ENCODE measurements at places on chromosomes 7 and 10. TPM values are rescaled to one million over a fixed set of nuclear protein-coding genes. Genes with fewer than 3 reads are reported as not detected.
A peak's percentile ranks its signal among the peaks of the same experiment; 100 is the strongest.

- no peaks in the 10 kb centered on the region for H3K27me3 ChIP-seq
- no peak for DNase-seq
- H3K27ac ChIP-seq, result no peak overlapping the region
- no peaks in the 10 kb centered on the region for H3K36me3 ChIP-seq
- no peak overlapping the region for H3K4me3 ChIP-seq
These were observed 69.4 kb upstream of the SHH start for GRCh38 chr7:155881471-155882350.

- H3K4me1 ChIP-seq, result peaks cover 4% of the 10 kb centered on the region
- peaks cover 35% of the 10 kb centered on the region for H3K36me3 ChIP-seq
- no peak overlapping the region for H3K4me3 ChIP-seq
- no peak overlapping the region for H3K27ac ChIP-seq
- DNase-seq, result no peak
These were observed 63.4 kb upstream of the PLA2G12B start for GRCh38 chr10:73017955-73018480.

GRCh38 chr10:50604809-50605208 lies 18.9 kb downstream of the SGMS1 start:
- H3K4me3 ChIP-seq, result no peak overlapping the region
- no peak for DNase-seq

GRCh38 chr7:118971706-118972105 lies 747.2 kb downstream of the ANKRD7 start:
- no peaks in the 10 kb centered on the region for H3K27me3 ChIP-seq
- no peak overlapping the region for H3K27ac ChIP-seq
- no peak for DNase-seq
- H3K4me3 ChIP-seq, result no peak overlapping the region
- no peaks in the 10 kb centered on the region for H3K36me3 ChIP-seq

DNA sequence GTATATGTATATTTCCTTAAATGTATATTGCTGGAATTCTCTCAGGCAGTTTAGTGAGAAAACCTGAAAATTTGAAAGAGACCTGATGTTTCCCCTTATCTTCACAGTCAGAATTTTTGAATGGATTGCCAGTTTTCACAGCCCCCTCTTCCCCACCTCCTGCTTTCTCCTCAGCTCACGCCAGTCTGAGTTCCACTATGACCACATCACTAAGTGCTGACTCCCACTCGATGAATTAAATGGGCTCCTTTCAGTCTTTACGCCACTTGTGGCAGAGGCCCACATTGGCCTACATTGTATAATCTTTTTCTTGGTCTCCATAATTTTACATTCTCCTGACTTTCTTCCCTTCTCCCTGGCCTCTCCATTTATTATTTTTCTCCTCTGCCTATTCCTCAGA lies 3.1 kb upstream of the CLEC5A start:
- H3K4me3 ChIP-seq, result no peak overlapping the region
- no peaks in the 10 kb centered on the region for H3K36me3 ChIP-seq
- H3K27me3 ChIP-seq, result no peaks in the 10 kb centered on the region
- H3K4me1 ChIP-seq, result no peaks in the 10 kb centered on the region
- DNase-seq, result no peak
- H3K27ac ChIP-seq, result no peak overlapping the region

DNA sequence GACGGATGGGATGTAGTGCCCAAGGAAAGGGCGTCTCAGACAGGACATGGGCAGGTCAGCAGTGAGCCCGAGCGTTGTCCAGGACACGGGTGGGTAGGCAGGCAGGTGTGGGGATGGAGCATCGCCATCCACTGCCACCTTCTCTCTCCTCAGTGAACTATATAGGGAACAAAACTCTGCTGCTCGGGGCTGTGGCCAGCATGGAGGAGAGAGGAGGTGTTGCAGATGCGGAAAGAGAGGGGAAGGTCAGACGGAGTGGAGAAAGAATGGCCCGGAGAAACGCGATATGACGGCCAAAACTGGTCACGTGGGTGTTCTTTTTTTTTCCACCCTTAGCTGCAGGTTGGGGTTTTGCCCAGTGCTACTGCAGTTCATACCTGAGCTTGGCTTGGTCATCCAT lies 71.2 kb downstream of the GRID1 start:
- no peaks in the 10 kb centered on the region for H3K4me1 ChIP-seq
- peak; percentile 21 for DNase-seq
- no peak overlapping the region for H3K4me3 ChIP-seq
- H3K27ac ChIP-seq, result no peak overlapping the region
- no peaks in the 10 kb centered on the region for H3K36me3 ChIP-seq

GRCh38 chr10:43576580-43576979 lies 2.2 kb upstream of the ZNF239 start:
- no peak overlapping the region for H3K4me3 ChIP-seq
- H3K27ac ChIP-seq, result no peak overlapping the region
- H3K4me1 ChIP-seq, result no peaks in the 10 kb centered on the region
- H3K36me3 ChIP-seq, result no peaks in the 10 kb centered on the region
- no peak for DNase-seq

DNA sequence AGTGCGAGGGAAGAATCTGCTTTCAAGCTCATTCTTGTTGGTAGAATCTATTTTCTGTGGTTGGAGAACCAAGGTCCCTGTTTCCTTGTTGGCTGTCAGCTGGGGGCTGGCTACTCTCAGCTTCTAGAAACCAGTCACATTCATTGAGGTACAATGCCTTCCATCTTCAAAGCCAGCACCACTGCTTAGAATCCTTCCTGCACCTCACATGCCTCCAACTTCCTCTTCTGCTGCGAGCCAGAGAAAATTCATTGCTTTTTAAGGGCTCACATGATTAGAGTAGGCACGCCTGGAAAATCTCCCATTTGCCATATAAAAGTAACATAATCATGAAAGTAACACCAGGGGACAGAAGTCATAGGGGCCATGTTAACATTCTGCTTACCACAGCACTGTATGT lies 28.7 kb downstream of the TES start:
- no peak overlapping the region for H3K27ac ChIP-seq
- H3K4me3 ChIP-seq, result no peak overlapping the region
- H3K4me1 ChIP-seq, result no peaks in the 10 kb centered on the region
- H3K27me3 ChIP-seq, result no peaks in the 10 kb centered on the region
- DNase-seq, result no peak

- H3K4me1 ChIP-seq, result peaks cover 5% of the 10 kb centered on the region
- H3K36me3 ChIP-seq, result no peaks in the 10 kb centered on the region
- no peaks in the 10 kb centered on the region for H3K27me3 ChIP-seq
- H3K27ac ChIP-seq, result peak overlapping the region; percentile 97
These were observed 561 bp downstream of the PLEKHA1 start for GRCh38 chr10:122374859-122375678.

GRCh38 chr7:26617066-26617465 lies 247.3 kb downstream of the SKAP2 start:
- no peak overlapping the region for H3K27ac ChIP-seq
- no peaks in the 10 kb centered on the region for H3K36me3 ChIP-seq
- H3K4me3 ChIP-seq, result no peak overlapping the region
- no peaks in the 10 kb centered on the region for H3K4me1 ChIP-seq
- DNase-seq, result no peak

DNA sequence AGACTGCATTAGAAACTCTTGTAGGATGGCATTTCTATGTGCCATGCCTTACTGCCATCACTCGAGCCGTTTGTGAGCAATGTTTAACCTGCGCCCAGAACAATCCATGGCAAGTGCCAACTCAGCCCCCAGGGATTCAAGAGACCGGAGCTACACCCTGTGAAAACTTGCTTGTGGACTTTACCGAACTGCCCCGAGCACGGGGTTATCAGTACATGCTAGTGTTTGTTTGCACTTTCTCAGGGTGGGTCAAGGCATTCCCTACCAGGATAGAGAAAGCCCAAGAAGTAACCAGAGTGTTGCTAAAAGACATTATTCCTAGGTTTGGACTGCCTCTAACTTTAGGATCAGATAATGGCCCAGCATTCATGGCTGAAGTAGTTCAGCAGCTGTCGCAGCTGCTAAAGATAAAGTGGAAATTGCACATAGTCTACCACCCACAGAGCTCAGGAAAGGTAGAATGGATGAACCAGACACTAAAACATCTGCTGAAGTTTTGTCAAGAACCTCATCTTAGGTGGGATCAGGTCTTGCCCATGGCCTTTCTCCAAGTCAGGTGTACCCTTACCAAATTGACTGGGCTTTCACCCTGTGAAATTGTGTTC lies 8.9 kb upstream of the CYREN start:
- peak; percentile 16 for DNase-seq
- H3K27ac ChIP-seq, result peak overlapping the region; percentile 41
- no peak overlapping the region for H3K4me3 ChIP-seq
- no peaks in the 10 kb centered on the region for H3K4me1 ChIP-seq

DNA sequence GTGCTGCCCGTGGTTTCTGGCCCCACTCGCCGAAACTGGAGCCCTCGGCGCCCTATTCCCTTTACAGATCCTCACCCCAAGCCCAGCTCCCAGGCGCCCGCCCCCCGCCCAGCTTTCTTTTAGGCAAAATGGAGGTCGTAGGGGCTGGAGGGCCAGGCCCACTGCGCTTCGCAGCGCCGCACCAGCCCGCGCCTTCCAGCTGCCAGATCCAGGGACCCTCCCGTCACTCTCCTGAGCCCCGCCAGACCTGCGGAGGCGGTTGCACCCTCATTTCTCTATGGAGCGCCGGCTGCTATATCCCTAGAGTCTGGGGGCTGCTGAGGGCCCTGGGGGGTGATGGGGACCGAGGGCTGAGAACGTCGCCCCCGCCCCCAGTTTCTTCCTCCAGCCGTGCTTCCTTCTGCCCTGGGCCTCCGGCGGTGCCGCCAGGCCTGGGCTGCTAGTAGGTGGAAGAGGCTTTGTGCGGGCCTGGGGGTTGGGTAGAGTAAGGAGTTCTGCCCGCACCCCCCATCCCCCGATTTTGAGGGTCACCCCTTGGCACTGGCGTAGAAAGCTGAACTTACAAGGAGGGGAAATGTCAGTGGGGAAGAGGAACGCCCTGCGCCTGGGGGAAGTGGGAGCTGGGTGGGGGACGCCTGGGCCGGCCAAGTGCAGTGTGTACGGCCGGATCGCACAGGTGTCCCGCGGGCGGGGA lies 1.0 kb downstream of the GNB2 start:
- peak overlapping the region; percentile 61 for H3K4me3 ChIP-seq
- DNase-seq, result peak; percentile 84
- H3K27ac ChIP-seq, result peak overlapping the region; percentile 93
- no peaks in the 10 kb centered on the region for H3K4me1 ChIP-seq
- H3K27me3 ChIP-seq, result no peaks in the 10 kb centered on the region

GRCh38 chr10:121490871-121491519 lies 107.2 kb downstream of the FGFR2 start:
- peaks cover 3% of the 10 kb centered on the region for H3K4me1 ChIP-seq
- peaks cover 3% of the 10 kb centered on the region for H3K36me3 ChIP-seq
- H3K4me3 ChIP-seq, result no peak overlapping the region
- DNase-seq, result no peak

GRCh38 chr10:17001961-17002749 lies 127.5 kb downstream of the CUBN start:
- H3K27ac ChIP-seq, result peak overlapping the region; percentile 66
- no peaks in the 10 kb centered on the region for H3K36me3 ChIP-seq
- H3K27me3 ChIP-seq, result no peaks in the 10 kb centered on the region
- no peak overlapping the region for H3K4me3 ChIP-seq

- no peak for DNase-seq
- H3K27ac ChIP-seq, result no peak overlapping the region
- H3K27me3 ChIP-seq, result no peaks in the 10 kb centered on the region
- H3K4me3 ChIP-seq, result no peak overlapping the region
- H3K36me3 ChIP-seq, result peaks cover 2% of the 10 kb centered on the region
- H3K4me1 ChIP-seq, result no peaks in the 10 kb centered on the region
These were observed 16.6 kb downstream of the BUD23 start for GRCh38 chr7:73700069-73700423.

GRCh38 chr10:44965651-44966097 lies 6.1 kb downstream of the RASSF4 start:
- H3K4me3 ChIP-seq, result peak overlapping the region; percentile 23
- no peaks in the 10 kb centered on the region for H3K36me3 ChIP-seq
- no peaks in the 10 kb centered on the region for H3K27me3 ChIP-seq
- peak; percentile 51 for DNase-seq

DNA sequence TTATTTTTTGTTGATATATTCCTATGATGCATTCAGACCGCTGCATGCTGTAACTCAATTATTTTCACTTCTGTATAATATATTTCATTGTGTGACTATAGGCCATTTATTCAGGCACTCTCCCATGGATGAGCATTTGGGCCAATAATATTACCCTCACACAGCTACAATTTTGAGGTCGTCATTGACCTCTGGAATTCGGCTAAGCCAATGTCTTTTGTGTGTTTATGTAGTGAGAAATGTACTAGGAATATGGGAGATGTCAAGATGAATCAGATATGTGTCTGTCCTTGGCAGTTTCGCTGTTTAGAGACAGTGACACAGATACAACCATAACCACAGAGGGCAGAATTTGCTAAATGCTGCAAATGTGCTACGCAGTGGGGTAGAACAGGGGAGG lies 474.2 kb downstream of the ADRA2A start:
- H3K4me1 ChIP-seq, result no peaks in the 10 kb centered on the region
- DNase-seq, result no peak
- H3K4me3 ChIP-seq, result no peak overlapping the region
- H3K27me3 ChIP-seq, result no peaks in the 10 kb centered on the region

The SLC29A4 gene
- 3.4 TPM for total RNA-seq

The TMEM60 gene
- total RNA-seq, result 11.9 TPM

The ZFYVE27 gene
- 34.4 TPM for total RNA-seq

The H2BK1 gene
- not detected for total RNA-seq

Data from kidney (tissue), 22 donors.